ENCODE measurements at places on chromosomes 12 and 14. TPM values are rescaled to one million over a fixed set of nuclear protein-coding genes. Genes with fewer than 3 reads are reported as not detected.

Gene CHST11
- total RNA-seq = 1.6 TPM

Gene KCNC2
- total RNA-seq = not detected

Gene IAPP
- total RNA-seq = not detected

Gene CLEC9A
- not detected for total RNA-seq

Gene ZBTB39
- 3.4 TPM for total RNA-seq

Gene CLEC12A
- total RNA-seq = not detected
